ENCODE measurements at places on chromosomes 2 and 18.

DNA sequence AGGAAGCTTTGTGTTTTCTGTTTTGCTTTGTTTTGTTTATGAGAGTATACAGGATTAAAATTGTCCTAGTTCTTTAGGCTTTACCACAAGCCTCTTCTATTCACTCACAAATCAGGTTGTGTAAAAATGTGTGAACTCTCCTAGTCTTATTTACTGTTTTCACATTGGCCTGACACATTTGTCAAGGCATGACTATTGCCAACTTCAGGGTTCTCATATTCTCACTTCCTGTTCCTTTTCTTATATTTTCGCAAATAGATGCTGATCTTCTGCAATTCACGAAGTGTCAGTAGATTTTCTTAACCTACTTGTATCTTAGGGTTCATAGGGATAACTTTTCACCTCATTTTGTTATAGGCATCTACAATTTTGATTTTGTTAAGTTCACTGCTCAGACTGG is 67.1 kb downstream of the CCDC102B start:
- no peak for DNase-seq

DNA sequence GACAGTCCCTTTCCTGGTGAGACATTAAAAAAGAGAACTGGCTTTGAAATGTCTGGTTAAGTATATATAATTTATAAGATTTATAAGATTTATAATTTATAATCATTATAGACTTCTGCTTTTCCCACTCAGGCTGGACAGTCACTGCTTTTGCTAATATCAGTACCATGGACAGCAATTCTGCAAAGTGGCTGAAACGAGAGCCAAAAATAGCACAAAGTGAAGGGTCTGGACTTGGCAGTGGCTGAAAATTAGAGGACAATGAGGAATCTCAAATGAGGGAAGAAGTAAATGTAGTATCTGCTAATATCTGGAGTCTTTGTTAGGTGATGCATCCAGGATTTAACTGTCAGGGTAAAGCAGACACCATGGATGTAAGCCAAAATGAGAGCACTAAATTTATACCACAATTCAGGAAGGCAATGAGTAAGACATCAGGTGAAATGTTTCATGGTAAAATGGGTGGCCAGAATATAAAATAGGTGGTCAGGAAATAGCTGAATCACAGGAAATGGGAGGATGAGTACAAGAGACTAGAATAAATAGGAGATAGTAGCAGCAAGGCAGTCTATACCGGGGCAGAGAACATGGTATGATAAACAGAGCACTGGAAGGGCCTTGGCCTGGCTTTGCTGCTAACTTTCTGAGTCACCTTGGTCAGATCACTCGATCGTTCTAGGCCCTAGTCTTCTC is 39.6 kb upstream of the BOD1L2 start:
- DNase-seq, result no peak

DNA sequence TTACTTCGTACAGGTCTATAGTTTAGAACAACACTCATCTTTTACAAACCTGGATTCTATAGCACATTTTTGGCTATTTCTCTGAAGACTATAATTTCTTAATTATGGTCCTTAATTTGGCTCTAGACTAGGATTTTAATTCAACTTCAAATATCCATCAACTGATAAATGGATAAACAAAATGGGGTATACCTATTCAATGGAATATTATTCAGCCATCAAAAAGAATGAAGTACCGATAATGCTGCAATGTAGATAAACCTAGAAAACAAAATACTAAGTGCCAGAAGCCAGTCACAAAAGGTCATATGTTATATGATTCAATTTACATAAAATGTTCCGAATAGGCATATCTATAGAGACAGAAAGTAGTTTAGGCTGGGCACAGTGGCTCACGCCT is 15.2 kb upstream of the RIF1 start:
- DNase-seq, result no peak

GRCh38 chr2:140597836-140598235 is 1533.0 kb downstream of the LRP1B start:
- no peak for DNase-seq

DNA sequence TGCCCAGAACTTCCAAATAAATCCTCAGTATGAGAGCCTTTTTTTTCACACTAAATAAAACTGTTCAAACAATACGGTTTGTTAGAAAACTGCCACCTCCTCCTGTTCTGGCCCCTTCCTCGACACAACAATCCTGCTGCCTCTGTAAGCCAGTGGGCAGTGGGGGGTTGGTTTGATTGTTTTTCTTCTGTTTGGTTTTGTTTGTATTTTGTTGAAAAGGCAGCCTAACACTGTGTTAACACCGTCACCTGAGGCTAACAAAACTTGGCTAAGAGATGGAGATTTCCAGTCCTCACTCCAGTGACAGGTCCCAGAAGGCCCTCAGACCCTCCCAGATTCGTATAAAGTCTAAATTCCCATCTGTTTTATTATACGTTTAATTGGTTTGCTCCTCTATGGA is 402.1 kb downstream of the ZNF521 start:
- DNase-seq, result no peak

GRCh38 chr2:86584151-86584913 is 21.1 kb upstream of the CHMP3 start:
- DNase-seq, result no peak

All from effector memory CD4-positive, alpha-beta T cell (primary cell).